ENCODE measurements at places on chromosomes 5 and 9.

DNA sequence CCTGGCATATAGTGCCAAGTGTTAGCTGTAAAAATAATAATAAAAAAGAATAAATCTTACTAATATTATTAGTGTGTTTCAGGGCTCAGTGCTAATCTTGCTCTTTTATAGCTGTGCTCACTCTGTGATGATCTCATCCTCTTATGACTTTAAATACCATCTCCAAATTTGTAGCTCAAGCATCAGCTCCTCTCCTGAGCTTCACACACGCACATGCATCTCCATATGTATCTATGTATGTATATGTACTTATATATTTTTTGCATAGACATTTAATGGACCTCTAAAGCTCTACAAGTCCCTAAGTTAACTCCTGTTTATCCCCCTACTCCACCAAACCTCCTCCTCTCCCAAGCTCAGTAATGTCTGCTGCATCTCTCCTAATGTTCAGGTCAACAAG lies 170.8 kb upstream of the NR3C1 start:
- DNase-seq: no peak

DNA sequence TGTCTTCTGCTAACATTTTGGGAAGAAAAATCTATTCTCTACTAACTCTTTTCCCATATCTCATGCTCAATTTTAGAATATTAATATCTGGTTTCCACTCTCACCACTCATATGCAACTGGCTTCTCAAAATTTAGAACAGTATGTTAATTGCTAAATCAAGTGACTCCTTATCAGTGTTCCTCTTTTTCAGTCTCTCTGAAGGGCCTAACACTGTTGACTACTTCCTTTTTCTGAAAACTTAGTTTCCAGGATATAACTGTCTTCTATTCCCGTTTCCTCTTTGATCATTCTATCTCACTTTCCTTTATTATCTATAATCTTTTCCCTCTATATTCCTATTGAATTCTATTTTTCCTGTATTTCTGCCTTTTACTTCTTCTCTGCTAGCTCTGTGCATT lies 1717.2 kb upstream of the C9orf72 start:
- no peak for DNase-seq

GRCh38 chr5:87392170-87392569 lies 20.6 kb downstream of the CCNH start:
- DNase-seq: no peak

DNA sequence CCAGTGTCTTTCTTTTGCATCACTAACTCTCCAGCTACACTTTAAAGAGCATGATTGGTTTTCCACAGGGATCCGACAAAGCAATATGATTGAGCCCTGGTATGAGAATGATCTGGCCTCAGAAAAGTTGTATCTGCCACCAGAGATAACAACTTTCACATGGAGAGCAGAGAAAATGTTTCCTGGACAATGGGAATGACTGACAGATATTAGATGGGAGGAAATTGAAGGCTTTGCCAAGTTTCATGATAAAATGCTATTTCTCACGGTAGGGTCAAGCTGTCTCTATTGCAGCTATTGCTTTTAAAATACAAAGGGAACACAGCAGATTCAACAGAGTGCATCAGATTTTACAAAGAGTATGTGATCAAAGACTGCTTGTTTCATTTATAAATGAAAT lies 56.4 kb upstream of the GLIS3 start:
- no peak for DNase-seq

DNA sequence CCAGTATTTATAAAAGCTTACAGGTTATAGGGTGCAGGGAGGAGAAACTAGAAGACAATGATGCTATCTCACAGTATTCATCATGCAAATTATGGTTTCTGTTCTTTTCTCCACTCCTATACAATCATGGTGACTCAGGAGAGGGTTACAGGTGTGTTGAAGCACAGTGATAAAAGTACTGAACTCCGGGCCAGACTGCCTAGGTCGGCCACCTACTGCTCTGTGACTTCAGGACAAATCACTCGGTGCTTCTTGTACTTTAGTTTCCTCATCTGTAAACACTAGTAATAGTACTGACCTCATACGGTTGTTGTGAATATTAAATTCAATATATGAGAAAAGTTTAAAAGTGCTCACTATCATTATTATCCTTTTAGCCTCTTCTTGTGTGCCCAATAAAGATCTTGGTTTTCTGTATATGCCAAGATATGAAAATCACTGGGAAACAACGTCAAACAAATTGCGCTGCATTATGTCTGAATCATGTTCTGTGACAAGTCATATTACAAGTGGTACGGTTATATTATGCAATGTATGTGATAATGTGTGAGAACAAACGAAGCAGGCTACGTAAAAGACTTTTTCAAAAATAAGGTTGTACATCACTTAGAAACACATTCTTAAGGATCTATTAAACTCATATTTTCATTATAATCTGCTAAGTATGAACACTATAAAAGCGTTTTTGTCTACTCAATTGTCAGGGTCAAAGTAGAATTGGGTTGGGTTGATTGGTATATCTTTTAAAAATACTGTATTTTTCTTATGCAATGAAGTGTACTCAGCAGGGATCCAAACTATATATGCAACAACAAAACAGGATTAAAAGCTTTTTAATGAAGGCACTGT lies 153.3 kb downstream of the EFNA5 start:
- no peak for DNase-seq

DNA sequence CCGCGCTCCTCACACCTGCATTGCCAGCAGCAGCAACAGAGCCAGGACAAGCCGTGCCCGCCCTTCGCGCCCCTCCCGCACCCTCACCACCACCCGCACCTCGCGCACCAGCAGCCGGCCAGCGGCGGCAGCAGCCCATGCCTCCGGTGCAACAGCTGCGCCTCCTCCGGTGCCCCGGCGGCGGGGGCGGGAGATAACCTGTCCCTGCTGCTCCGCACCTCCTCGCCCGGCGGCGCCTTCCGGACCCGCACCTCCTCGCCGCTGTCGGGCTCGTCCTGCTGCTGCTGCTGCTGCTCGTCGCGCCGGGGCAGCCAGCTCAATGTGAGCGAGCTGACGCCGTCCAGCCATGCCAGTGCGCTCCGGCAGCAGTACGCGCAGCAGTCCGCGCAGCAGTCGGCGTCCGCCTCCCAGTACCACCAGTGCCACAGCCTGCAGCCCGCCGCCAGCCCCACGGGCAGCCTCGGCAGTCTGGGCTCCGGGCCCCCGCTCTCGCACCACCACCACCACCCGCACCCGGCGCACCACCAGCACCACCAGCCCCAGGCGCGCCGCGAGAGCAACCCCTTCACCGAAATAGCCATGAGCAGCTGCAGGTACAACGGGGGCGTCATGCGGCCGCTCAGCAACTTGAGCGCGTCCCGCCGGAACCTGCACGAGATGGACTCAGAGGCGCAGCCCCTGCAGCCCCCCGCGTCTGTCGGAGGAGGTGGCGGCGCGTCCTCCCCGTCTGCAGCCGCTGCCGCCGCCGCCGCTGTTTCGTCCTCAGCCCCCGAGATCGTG lies 517 bp downstream of the KCNN2 start:
- no peak for DNase-seq

DNA sequence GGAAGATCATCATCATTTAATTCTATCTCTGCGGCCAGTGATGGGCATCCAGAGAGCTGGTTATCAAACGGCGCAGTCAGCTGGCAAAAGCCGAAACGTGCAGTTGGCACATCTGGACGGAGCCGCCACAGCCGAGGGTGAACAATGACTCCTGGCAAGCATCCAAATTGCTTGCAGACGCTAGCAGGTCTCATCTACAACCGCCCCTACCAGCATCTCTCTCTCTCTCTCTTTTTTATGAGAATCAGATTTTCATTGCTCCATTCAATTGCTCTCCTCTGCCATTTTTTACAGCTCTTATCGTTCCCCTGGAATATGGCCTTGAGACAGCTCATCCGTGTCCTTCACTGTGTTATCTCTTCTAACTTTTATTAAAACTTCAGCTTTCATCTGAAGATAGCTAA lies 165.2 kb downstream of the MAPKAP1 start:
- no peak for DNase-seq

DNA sequence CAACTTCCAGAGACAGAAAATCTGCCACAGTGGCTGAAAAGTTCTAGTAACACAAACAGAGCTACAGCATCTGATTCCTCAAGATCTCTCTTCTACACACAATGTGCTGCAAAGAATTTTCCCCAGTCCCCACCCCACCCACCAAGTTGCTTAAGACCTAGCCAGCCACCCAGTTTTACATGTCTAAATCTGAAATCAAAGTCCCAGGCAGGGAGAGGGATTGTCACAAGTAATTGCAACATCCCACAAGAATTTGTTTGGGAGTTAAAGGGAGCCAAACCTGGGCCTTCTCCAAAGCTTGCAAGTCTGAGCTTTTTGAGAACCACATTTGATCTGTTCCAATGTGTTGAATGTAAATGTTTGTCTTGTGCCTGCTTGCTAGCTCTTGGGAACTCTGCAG lies 15.5 kb downstream of the IGIP start:
- no peak for DNase-seq

GRCh38 chr9:114321759-114322158 lies 1.1 kb upstream of the ORM1 start:
- DNase-seq: no peak

- no peak for DNase-seq
These were observed 12.1 kb upstream of the ERAP1 start for GRCh38 chr5:96819806-96820205.

DNA sequence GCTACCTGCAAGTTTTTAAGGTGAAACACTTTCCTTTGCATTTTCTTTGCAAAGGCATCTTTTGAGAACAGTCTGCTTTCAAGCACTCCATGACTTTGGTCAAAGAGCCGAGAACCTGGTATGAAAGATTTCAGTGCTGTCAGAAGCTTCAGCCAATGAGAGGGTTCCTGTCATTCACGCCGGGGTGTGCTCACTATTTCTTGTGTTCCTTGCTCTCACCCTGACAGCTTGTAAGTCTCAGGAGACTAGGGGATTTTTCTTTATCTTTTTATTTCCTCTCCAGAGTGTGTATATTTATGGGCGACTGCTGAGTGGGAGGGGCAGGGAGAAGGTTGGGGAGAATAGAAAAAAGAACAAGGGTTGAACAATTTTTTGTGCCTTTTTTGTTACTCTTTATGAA lies 334.0 kb downstream of the PSAT1 start:
- no peak for DNase-seq

Data from GM18507 (cell line).